ENCODE measurements at places on chromosomes 2 and 18.

- DNase-seq, result no peak
Measured at GRCh38 chr2:42663828-42664227, 95.4 kb downstream of the MTA3 start.

DNA sequence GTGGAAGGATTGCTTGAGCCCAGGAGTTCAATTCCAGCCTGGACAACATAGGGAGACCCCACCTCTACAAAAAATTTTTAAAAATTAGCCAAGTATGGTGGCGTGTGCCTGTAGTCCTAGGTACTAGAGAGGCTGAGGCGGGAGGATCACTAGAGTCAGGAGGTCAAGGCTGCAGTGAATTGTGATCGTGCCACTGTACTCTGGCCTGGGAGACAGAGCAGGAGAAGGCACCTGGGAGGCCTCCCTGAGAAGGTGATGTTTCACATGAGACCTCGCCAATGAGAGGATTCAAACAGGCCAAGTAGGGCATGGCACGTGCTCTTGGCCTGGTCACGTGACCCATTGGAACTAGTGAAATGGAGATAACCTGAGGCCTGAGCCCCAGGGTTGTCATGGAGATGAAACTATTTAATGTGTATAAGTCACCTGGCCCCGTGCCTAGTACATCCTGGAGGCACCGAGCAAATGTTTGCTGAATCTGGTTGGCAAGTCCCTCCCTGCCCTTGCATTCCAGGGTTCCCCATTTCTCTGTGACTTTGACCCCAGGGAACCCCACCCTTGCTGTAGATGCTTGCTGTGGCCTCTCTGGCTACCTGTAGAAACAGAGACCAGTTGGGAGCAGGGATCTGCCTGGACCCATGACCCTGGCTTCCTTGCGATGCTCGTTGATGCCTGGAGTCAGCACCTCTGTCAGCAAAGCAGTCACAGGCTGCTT lies 26.1 kb upstream of the ROCK2 start:
- no peak for DNase-seq

DNA sequence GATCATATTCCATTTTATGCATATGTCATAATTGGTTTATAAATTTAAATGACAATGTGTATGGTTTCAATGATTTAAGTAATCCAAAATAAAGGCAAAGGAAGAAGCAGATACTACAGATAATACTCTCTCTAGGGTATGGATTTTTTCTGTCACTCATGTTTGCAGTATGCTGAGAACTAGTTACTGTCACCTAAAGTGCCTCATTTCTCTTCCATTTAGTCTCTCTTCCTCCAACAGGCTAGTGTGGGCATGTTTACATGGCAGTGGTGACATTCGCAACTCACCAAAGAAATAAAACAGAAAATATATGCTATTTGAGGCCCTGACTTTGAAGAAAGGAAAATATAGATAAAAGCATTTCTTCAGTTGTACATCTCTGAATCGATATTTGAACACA lies 1460.4 kb upstream of the ZEB2 start:
- no peak for DNase-seq

GRCh38 chr2:61906186-61906470 lies 654 bp downstream of the COMMD1 start:
- no peak for DNase-seq

GRCh38 chr2:108220942-108221541 lies 18.7 kb upstream of the SULT1C3 start:
- DNase-seq, result no peak

DNA sequence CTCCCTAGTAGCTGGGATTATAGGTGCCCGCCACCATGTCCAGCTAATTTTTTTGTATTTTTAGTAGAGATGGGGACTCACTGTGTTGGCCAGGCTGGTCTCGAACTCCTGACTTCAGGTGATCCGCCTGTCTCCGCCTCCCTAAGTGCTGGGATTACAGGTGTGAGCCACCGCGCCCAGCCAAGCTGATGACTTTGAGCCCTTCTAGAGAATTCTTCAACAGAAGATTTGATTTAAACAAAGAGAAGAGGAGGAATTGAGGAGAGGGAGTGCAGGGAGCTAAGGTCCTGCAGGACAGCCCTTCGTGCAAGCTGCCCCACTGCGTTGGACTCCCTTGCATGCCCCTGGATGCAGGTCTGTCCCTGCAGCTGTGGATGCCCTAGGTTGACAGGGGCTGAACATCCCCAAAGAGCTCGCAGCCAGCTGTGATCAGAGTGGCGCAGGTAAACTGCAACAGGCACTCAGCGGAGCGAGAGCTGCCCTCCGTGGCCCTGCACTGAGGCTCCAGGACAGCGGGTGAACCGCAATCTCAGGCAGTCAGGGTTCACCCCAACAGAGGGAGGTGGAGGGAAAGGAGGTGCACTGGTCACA lies 13.7 kb downstream of the ADRA2B start:
- DNase-seq, result no peak

- no peak for DNase-seq
Measured at GRCh38 chr2:26735883-26736588, 28.0 kb upstream of the SLC35F6 start.

- no peak for DNase-seq
Measured at GRCh38 chr2:13000664-13001363, 284.1 kb downstream of the TRIB2 start.

- DNase-seq, result no peak
Measured at GRCh38 chr2:134137182-134137611, 116.7 kb upstream of the MGAT5 start.

DNA sequence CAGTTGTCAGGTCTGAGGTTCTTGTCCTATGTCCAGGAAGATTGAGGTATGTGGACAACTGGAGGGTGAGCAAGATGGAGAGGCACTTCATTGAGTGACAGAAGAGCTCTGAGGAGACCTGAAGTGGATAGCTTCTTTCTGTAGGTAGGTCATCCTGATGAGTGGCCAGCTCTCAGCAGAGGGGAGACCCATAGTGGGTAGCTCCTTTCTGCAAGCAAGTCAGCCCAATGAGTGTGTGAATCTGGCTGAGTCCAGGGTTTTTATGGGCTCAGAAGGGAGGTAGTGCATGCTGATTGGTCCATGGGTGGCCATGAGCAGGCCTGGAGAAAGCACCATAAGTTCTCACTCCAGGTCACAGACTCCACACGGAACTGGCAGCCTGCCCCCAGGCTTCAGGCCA lies 92.6 kb upstream of the GALNT5 start:
- DNase-seq, result no peak

- DNase-seq, result no peak
Measured at GRCh38 chr18:10965119-10965518, 184.2 kb downstream of the PIEZO2 start.

DNA sequence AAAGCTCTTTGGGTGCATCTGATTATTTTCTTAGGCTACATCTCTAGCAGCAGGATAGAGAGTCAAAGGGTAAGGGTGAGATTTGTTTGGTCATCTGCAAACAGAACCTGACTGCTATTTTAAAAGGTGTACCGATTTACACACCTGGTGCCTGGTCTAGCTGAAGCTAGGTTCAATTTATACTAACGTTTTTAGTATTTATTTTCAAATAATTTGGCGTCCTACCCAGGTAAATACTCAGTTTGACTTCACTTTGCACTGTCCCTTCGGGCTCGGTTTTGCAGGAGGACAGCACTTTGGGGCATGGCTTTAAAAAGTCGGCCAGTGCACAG lies 683 bp downstream of the PTRHD1 start:
- no peak for DNase-seq

DNA sequence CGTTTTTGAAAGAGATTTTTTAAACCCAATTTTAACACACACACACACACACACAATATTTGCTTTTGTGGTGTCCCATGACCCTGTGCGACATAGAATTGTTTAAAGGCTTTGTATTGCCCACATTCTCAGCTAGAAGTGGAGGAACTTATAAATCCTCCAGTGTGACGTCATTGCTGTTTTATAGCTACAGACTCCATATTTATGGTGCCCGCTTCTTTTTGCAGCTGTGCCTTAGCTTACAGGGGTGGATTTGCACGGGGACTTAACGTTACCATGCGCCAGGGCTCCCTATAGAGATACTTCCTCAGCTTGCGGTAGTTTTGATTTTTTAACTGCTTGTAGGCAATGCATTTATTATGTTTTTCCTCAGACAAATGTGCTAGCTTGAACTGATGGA lies 101.9 kb upstream of the SMIM21 start:
- no peak for DNase-seq

- DNase-seq, result no peak
Measured at GRCh38 chr2:217978536-217979150, 24.2 kb downstream of the TNS1 start.

DNA sequence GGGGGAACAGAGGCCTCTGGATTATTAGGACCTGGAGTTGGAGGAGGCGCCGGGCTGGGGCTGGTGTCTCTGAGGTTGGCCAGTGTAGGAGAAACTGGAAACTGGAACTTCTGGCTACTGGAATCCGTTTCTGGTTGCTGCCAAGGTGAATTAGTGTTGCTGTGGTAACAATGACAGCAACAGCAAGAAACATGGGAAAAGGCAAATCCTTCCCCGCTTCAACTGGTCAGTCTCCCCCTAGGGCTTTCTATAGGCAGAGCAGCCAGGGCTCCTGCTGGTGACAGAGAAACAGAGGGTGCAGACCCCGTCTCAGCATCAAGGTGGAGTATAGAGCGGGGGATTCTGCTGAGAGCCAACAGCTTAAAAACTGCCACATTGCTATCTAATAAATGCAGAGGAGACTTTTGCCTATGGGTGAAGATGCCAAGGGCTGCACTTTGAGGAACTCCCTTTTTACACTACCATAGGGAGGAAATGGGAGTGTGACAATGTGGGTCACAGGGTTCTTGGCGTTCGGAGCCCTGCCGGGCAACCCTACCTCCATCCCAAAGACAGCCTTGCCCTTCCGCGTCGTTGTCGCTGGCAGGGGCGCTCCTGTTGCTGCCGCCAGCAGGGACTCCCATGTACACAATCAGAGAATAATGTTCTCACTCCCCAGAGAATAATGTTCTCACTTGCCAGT lies 81.4 kb upstream of the CABLES1 start:
- DNase-seq, result no peak

DNA sequence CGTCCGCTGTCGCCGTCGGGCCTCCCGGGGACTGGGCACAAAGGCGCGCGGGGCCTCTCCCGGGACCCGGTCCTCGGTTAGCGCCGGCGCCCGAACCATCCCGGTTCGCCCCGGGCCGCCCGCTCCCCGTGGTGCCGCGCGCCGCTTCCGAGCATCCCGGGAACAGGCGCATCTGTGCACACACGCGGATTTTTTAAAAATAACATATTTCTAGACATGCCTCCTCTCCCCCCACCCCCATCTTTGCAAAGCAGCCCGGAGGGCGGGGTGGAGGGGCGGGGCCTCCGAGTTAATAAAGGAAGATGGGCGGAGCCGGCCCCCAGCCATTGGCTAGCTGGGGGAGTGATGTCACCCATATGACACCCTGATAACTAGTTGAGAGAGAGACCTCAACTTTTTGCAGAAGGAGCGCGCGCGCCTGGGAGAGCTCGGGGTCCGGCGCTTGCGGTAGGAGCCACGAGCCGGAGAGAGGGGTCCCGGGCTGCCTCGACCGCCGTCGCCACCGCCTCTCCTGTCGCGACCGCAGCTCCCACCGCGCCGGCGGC lies at the start of gene SOX11:
TSS of gene SOX11 (plus strand) at position 400 of the 545 bp plus-strand sequence. CDS start 338 bp downstream, outside the sequence.
- no peak for DNase-seq

- DNase-seq, result no peak
Measured at GRCh38 chr2:155633887-155634570, 698.5 kb downstream of the NR4A2 start.

- DNase-seq, result no peak
Measured at GRCh38 chr2:172551271-172551670, 4.6 kb upstream of the PDK1 start.

DNA sequence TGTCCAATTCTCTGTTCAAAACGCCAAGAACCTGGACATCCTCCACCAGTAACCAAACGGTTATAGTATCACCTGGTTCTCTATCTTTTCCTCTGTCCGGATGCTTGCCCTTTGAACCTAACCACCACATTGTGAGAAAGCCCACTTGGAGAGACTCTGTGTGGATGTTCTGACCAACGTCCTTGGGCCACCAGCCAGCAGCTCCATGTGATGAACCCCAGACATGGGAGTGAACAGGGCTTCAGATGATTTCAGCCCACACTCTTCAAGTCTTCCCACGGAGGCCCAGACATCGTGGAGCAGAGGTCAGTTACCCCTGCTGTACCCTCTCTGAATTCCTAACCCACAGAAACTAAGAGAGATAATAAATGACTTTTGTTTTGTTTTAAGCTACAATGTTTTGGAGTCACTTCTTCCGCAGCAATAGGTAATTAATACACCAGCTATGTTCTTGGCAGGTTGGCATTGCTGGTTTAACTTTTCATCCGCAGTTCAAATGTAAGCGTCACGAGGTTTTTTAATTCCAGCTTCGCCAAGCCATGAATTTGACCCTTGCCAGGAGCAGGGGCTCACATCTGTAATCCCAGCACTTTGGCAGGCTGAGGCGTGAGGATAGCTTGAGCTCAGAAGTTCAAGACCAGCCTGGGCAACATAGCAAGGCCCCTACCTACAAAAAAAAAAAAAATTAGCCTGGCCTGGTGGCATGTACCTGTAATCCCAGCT lies 36.1 kb upstream of the ZNF532 start:
- DNase-seq, result no peak

DNA sequence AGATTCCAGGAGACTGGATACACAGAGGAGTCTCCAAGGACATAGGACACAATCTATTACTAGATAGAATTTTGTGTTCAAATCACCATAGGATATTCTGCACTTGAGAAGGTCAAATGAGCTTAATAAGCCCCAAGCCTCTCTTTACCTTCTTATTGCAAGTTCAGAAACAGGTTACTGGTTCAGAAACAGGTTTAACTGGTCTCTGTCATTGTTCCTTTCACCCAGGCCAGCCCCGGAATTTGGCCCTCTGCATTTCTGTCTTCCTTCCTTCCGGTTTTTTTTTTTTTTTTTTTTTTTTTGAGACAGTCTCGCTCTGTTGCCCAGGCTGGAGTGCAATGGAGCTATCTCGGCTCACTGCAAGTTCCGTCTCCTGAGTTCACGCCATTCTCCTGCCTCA lies 700.2 kb downstream of the EPHA4 start:
- DNase-seq, result no peak

- DNase-seq, result no peak
Measured at GRCh38 chr2:231367178-231367577, 28.3 kb upstream of the B3GNT7 start.

DNA sequence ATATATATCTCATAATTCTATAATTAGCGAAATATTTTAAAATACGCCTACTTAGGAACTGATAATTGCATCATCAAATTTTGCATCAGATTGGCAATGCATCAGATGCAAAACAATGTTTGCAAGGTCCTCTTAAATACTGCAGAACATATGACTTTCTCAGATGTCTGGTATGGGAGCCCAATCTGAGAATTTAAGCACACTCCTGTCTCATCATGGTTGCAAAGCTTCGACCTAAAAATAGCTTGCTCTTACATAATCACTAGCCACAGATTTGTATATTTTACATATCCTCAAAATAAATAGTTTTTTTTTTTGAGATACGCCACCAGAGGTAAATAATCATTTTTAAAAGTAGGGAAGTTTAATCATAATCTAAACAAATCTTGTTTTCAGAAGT lies 123.2 kb downstream of the CABYR start:
- DNase-seq, result no peak

Data from activated effector memory CD4-positive, alpha-beta T cell treated with Interleukin-2 at 50 U/mL for 16 hours (primary cell).